ENCODE measurements at places on chromosomes 3 and 15.

GRCh38 chr3:120572027-120572426, 24.1 kb upstream of the NDUFB4 start:
- no peak for DNase-seq

- DNase-seq, result no peak
Measured at GRCh38 chr15:78159395-78159794, 10.2 kb downstream of the IDH3A start.

- DNase-seq, result no peak
Measured at GRCh38 chr3:148333091-148333490, 364.6 kb upstream of the AGTR1 start.

- DNase-seq, result no peak
Measured at GRCh38 chr3:110859336-110859735, 212.3 kb upstream of the NECTIN3 start.

DNA sequence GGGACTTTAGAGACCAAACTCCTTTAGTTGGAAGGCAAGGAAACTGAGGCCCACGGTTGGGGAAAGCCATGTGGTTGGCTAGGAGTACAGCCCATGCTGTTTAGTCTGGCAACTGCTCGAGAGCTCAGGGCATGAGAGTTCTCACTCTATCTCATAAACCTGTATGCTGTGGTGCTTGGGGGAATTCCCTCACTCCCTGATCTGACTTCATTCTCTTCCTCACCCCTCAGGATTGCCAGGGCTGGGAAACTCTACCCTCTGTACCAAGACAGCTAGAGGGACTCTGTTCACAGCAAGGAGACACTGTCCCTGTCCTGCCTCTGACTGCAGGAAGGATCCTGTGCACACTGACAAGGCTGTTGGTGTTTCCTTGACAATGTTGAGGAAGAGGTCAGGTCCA, 230.2 kb downstream of the ZNF621 start:
- DNase-seq, result no peak

- DNase-seq, result no peak
Measured at GRCh38 chr3:126620738-126621137, 34.2 kb downstream of the TXNRD3 start.

GRCh38 chr3:144287001-144287400, 315.4 kb downstream of the DIPK2A start:
- DNase-seq, result no peak

GRCh38 chr3:52705438-52705687, 228 bp downstream of the GLT8D1 start:
- no peak for DNase-seq

- no peak for DNase-seq
Measured at GRCh38 chr15:83016906-83017305, 5.5 kb upstream of the C15orf40 start.

DNA sequence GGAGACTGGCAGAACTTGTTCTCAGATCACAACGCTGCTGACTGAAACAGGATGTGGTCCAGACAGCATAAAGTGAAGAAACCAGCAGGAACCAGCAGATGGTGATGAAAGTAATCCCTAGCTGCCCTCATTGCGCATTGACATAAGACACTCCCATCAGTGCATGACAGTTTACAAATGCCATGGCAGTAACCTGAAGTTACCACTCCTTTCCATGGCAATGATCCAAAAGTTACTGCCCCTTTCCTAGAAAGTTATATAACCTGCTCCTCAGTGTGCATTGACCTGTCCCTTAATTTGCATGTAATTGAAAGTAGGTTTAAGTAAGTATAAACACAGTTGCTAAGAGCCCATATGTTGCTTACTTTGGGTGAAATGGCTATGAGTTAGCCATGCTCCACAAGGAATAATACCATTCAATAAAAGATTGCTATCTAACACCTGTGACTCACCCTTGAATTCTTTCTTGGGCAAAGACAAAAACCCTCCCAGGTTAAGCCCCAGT, 149.1 kb upstream of the CD96 start:
- DNase-seq, result no peak

DNA sequence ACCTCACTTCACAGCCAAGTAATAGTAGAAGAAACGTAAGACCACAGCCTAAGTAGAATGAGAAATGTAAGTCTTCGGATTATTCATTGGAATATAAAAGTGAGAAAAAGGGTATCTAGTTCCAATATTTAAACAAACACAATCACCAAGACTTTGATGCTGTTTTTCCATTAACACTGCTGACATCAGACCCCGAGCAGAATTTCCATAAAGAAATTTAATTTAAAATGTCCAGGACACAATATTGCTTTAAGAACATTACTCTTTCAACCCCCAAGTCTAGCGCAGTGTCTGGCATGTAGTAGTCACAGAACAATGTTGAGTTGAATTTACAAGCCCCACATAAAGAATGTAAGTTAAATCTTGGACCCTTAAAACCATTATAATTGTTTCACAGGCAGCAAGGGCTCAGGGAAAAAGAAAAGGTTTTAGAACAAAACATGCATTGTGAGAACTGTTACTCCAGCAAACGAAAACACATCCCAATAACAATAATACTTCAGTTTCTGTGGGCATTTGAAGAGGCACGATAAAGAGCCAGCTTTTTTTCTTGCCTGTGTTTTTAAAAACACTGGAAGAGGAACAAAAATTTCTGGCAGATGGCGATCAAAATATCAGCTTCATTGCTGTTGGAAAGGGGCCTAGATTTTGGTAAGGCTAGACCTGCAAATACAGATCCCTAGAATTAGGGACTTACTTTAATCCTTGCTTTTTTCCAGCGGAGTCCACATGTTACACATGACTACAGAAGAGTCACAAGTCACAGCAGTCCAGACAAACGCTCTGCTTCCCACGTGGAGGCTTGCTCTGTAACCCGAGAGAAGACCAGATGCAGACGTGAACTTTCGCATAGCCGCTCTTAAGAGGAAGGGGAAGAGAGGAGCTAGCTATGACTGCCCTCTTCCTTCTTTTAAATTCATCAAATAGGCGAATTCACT, 77.9 kb upstream of the IGSF10 start:
- no peak for DNase-seq
